ENCODE measurements at places on chromosomes 11 and 22.

- DNase-seq = no peak
These were observed 24.4 kb upstream of the CASP4 start for GRCh38 chr11:104992781-104993180.

GRCh38 chr11:73661035-73661628, 14.8 kb downstream of the PLEKHB1 start:
- DNase-seq = peak; percentile 85

DNA sequence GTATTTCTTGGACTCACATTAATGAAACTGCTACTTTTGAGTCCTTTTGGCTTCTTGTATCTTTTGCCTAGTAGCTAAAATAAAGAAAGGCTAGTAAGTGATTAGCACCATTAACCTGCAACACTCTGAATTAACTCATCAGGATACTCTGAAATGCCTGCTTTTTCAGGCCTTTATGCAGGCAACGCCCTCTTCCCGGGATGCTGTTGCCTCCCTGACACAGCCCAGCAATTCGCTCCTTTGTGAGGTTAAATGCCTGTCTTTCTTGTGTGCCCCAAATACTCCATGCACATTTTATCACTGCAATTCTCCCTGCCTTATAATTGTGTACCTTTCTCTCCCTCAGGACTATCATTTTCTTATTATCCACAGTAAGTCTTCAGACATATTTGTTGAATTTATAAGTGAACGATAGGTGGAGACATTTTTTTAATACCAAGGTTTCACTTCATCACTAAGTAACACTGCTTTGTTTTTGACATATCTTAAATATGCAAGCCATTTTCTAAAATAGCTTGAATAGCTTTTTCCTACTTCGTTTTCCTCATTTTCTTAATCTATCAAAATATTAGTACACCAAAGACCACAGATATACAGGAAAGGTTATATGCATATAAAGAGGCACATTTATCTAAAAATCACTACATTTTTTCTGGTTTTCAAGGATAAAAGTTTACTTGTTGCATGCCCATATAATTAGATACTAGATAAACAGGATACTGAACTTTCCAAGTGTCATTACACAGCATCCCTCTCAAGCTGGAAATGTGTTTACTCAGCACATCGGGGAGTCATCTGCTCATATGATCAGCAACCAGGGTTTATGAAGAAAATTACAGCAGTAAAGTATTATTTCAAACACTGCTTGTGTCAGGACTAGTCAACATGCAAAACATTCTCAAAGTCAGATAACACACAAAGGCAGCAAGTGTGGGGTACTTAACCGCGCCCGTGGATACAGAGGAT, 48.5 kb upstream of the DDI1 start:
- no peak for DNase-seq

DNA sequence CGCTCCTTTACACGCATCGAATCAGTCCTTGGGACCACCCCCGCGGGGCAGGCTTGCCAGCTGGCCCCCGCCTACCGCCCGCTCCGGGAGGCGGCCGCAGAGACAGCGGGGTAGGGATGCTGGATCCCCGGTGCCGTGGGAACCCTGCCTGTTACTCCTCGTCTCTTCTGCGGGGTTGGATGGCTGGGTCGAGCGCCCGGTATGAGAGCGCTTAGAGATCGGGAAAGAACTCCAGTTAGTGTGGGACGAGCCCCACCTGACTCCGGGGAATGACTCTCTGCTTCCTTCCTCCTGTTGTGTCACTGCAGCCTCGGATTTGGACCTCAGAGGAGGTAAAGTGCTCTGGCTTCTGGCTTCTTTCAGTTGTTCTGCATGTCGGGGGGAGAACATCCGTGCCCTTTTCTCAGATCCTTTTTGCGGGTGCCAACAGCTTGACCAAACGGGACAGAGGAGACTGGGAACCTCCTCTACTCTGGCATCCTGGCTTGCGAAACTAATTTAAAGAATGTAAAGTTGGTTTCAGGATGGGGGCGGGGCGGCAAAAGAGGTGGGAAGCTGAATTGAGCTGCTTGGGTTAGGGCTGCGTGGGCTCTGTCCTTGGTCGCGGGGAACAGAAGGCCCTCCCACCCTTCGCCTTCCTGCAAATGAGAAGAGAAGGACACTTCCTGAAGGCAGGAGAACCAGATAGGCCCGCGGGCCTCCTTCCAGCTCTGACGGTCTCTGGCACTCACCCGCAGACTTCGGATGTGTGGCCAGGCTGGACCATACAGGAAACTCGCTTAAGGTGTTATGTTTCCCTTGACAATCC, 938 bp downstream of the LAYN start:
- no peak for DNase-seq

GRCh38 chr22:33850724-33851123, 69.6 kb downstream of the LARGE1 start:
- no peak for DNase-seq

GRCh38 chr11:108724974-108725689, 60.3 kb downstream of the DDX10 start:
- DNase-seq = no peak

GRCh38 chr22:17699696-17700340, 61.3 kb downstream of the BCL2L13 start:
- no peak for DNase-seq

DNA sequence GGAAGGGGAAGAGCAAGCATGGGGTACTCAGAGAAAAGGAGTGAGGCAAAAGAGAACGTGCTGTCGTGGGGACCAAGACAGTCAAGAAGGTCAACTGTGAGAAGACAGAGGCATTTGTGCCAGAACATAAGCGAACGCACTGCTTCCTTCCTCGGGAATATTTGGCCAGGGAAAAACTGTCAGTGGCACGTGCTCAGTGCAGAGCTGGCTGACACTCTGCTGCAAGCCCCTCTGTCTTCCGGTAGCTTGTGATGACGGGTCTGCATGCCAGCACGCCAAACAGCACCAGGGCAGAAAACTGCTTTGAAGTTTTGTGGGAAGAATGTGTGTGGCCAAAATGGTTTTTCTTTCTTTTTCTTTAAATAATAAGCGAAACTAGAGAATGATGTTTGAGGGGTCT, 60.6 kb downstream of the SMCO4 start:
- no peak for DNase-seq

GRCh38 chr22:46674367-46674781, 54.2 kb downstream of the GRAMD4 start:
- DNase-seq = peak; percentile 84

DNA sequence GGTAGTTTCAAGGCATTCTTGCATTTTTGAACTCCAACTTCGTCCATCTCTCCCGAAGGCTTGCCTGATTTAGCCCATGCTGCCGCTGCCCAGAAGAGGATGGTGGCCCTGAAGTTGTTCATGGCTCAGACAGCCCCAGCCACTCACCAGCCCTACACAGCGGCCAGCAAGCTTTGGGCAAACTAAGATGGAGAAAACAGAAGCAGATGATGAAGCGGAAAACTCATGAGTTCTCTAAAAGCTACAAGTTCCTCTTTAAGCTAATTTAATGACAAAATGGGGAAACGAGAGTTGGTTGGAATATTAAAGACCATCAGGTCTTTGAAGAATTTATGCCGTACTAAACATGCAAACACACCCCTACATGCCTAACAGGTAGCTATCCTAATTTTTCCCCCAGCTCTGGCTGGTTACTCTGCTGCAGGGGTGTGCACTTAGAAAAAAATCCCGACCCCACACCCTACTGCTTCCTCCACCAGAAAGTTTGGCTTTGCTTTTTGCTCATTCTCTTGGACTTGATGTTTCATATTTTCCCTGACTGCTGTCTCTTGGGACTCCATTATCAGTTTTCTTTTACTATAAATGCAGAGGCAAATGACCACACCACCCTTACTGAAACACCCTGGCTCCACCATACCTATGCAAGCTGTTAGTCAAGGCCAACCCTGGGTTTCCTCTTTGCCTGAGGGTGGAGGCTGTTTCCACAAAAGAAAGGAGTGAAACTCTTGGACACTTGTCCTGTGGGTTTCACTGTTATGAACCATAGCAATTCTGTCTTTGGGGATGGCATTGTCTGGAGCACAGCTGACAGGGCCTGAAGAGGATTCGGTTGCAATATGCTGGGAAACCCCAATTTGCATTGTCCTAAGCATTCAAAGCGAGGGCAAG, at the start of gene MPEG1:
TSS of gene MPEG1 (minus strand) at position 184 of the 888 bp plus-strand sequence. CDS start at position 122, 62 bp downstream.
- no peak for DNase-seq

DNA sequence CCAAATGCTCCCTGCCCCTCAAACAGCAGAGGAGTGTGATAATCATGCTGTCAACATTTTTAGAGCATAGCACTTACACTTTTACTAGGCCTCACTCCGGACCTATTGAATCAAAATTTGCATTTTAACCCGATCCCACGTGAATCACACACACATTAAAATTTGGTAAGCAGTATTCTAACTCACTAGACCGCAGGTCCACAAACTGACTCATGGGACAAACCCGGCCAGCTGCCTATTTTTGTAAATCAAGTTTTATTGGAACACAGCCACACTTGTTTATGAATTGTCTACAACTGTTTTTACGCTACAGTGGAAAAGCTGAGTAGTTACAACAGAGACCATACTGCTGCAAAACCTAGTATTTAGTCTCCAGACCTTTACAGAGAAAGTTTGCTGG, 43.3 kb downstream of the SNX19 start:
- no peak for DNase-seq

- no peak for DNase-seq
These were observed 402.1 kb downstream of the CNTN5 start for GRCh38 chr11:99422581-99423427.

- DNase-seq = no peak
These were observed 22.7 kb upstream of the C1QTNF4 start for GRCh38 chr11:47616726-47617416.

DNA sequence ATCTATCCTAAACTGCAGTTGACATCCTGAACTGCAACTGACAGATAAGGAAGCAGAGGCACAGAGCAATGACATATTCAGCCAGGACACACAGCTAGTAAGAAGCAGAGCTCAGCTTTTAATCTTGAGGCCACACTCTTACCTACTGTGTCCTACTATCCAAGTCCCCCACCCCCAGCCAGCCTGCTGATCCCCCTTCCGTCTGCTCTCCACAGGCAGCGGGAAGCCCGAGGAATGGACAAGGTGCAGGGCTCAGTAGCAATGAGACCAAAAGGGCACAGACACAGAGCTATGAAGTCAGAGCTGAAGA, 4.3 kb downstream of the POLR3H start:
- DNase-seq = no peak

DNA sequence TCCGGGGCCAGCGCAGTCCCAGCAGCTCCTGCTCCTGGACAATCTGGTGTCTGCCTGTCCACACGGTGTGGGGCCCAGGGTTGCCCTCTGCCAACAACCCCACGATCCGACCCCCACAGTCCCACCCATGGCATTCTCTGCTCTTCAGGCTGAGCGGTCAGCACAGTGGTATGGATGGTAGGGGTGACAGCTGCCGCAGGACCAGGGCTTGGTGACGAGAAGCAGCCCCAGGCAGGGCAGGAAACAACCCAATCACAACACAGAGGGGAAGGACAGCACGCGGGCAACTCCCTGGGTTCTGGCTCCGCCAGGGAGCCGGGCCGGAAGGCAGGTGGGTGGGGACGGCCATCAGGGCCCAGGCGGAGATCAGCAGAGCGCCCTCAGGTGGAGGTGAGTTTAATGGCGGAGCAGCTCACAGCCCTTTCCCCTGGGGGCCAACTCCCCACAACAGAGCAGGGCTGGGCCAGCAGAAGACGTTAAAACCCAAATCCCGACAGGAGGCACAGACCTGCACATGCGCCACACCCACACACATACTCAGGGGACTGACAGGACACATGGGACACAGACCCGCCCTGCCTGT, 5.3 kb upstream of the CHADL start:
- DNase-seq = no peak

DNA sequence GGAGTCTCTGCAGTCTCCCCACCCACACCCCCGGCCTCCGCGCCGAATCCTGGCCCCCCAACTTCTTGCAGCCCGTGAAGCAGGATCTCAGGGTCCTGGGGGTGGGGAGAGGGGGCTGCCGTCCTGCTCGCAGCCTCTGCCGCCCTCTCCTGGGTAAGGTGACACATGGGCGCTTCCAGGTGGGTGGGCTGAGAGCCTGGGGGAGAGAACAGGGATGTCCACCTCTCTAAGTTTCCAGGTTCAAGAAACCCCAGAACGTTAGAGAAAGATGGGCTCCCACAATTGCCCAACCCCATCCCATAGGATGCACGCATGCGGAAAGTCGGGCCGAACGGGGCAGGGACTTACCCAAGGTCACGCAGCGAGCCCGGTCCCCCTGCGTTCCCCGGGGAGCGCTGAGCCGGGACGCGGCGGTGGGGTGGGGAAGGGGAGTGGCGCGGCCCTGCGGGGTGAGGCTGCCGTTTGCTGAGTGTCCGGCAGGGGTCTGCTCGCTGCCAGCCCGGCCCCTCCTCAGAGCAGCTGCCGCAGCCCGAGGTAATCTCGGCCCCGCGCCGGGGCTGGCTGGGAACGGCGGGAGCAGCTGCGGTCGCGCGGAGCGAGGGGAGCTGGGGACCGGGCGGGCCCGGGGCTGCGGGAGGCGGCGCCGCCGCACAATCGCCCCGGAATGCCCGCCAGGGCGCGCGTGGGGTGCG, 705 bp upstream of the CAPN1 start:
- DNase-seq = no peak

DNA sequence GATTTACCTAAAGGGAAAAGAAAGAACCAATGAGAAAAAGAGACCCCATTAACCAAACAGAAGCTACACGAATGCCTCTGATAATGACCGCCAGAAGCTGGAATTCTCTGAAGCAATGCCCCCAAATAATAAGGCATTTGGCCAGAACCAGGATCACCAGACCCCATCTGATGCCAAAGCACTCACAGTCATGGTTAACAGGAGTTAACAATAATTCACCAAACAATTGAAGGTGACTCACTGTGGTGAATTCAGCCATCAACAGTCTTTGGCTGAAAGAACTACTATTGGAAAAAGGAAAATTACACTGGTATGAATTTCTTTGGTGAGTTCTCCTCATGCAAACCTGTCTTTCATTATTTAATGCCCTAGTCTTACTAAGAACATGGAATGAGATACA, 21.9 kb upstream of the NFRKB start:
- no peak for DNase-seq

GRCh38 chr22:33579448-33580093, 340.7 kb downstream of the LARGE1 start:
- no peak for DNase-seq

- DNase-seq = peak; percentile 51
These were observed at the start of gene LIF for GRCh38 chr22:30245985-30246813. LIF (minus strand) TSS chr22:30246759; CDS start chr22:30246695, 64 bp downstream.

- DNase-seq = no peak
These were observed 12.5 kb upstream of the CUL5 start for GRCh38 chr11:107996006-107996776.

- no peak for DNase-seq
These were observed 197.0 kb upstream of the E2F8 start for GRCh38 chr11:19437760-19438159.

- DNase-seq = no peak
These were observed 94.4 kb upstream of the LMO1 start for GRCh38 chr11:8357891-8358566.

- DNase-seq = peak; percentile 49
These were observed 12.1 kb downstream of the GATD1 start for GRCh38 chr11:765025-765801.

GRCh38 chr11:13277768-13278608, at the start of gene BMAL1:
BMAL1 (plus strand) TSS chr11:13277790; CDS start chr11:13354309, 76,519 bp downstream.
- peak; percentile 31 for DNase-seq
